ENCODE measurements at places on chromosomes 11 and 22.

DNA sequence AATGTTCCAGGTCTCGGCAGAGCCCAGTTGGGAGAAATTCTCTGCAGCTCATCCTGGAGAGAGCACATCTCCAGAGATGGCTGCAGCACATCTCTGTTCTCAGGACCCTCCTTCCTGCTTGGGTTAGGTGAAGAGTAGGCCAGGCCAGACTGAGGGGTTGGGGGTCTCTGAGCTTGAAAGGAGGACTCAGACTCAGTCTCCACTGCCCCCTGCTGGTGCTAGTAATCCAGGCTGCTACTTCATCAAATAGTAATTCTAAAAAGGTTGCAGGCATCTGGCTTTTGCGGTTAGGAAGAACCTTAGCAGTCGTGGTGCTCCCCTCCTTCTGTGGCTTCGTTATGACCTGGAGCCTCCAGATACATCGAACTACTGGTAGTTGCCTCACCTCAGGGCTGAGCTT is 9.7 kb downstream of the TUB start:
- no peak for DNase-seq

DNA sequence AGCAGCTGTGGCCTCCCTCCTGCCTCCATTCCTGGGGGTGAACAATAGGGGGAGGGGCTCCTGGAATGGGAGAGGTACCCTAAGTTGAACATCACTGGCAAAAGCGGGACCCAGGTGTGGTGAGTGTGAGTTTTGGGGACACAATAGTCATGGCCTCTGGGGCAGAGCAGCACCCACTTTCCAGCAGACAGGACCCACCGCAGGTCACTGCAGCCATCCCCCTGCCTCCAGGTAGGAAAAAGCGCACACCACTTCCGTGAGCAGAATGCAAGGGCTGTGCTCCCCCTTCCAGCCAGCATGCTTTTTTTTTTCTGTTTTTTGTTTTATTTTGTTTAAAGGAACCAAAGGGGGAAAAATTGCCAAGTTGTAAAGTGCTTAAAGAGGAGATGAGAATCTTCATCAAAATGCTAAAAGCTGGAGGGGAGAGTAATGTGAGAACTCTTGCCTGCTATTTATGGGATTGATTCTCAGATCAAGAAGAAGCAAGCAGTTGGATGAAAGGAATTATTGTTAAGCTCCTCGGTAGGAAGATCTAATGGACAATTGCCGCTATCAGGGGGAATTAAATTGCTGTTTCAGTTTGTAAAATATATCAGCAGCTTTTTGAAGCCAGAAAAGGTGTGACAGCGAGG is 152.9 kb downstream of the FEZ1 start:
- DNase-seq, result no peak

DNA sequence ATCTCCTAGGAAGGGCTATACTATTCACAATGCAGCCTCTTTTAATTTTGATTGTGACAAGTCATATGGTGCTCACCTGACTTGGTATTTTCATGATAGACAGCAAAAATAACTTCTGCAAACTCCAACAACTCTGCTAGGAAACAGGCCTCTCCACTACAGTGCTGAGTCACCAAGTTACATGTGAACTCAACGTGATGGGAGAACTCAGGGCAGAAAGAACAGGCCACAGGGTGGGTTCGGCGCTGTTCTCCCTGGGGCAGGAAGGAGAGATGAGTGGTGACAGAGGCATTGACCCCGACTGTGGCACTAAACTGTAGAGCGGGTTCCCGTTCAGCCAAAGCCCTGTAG is 76.6 kb upstream of the UCP3 start:
- DNase-seq, result no peak

DNA sequence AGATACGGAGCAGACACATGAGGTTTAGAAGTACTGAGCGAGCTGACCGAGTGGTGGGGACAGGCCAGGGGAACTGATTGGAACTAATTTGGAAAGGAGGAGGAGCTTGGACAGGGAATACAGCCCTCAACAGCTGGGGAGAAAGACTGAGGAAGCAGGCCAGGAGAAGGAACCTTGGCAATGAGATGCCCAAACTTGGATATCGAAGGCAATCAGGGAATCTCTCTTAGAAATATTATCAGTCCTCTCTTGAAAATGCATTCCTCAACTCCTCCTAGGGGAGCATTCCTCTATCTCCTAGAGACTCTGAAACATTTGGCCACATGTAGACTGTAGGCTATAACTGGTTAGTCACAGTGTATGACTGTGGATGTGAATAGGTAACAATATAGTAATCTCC is 284.6 kb downstream of the GUCY1A2 start:
- DNase-seq, result no peak

GRCh38 chr22:22706253-22706915 is 62.0 kb downstream of the GGTLC2 start:
- no peak for DNase-seq
